ENCODE measurements at places on chromosomes 16 and 17.

- no peak for DNase-seq
Measured at GRCh38 chr17:78767806-78768205, 14.3 kb downstream of the CYTH1 start.

- DNase-seq: no peak
Measured at GRCh38 chr17:80645706-80646325, 101.2 kb downstream of the RPTOR start.

- no peak for DNase-seq
Measured at GRCh38 chr17:80187515-80187941, 17.7 kb downstream of the CARD14 start.

DNA sequence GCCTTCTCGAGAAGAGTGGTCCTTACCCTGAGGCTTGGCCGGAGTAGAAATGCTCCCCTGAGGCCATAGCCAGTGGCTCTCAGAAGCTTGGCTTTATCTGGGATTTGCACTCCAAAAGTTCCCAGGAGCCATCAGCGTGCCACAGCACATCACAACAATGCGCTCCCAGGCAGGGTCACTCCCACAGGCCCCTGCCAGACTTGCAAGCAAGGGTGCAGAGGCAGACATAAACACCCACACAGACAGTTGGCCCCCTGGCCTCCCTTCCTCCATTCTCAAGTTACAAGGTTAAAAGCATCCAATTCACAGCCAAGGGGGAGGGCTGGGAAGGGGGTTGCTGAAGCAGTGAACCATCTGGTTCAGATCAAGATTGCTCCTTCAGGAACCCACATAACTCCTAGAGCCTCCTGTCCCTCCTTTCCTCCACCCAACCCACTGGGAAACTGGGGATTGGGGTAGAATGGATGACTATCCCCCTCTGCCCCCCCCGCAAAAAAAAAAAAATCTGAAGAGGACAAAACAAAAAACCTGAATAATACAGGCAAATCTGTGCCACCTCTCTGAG, 1.8 kb downstream of the ST3GAL2 start:
- no peak for DNase-seq

- DNase-seq: no peak
Measured at GRCh38 chr16:15966836-15967546, 17.6 kb downstream of the ABCC1 start.

DNA sequence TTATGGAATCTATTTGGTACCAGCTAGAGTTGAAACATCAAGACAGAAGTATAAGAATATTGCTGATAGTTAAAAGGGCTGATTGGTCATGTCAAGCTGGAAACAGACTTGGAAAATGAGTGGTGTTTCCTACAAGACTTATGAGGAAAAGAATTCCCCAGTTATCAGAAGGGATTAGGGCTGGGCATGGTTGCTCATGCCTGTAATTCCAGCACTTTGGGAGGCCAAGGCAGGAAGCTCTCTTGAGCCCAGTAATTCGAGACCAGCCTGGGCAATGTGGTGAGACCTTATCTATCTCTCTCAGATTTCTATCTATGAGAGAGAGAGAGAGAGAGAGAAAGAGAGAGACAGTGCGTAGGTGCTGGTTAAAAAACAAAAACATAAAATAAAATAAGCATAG, 139.5 kb upstream of the PMFBP1 start:
- DNase-seq: no peak

- DNase-seq: no peak
Measured at GRCh38 chr16:24741862-24742261, 12.4 kb downstream of the TNRC6A start.

- DNase-seq: no peak
Measured at GRCh38 chr17:1123921-1124715, 55.7 kb downstream of the ABR start.

- no peak for DNase-seq
Measured at GRCh38 chr16:17365211-17365541, 105.6 kb downstream of the XYLT1 start.

GRCh38 chr16:79484237-79484636, 116.3 kb downstream of the MAF start:
- DNase-seq: no peak

- no peak for DNase-seq
Measured at GRCh38 chr17:28499364-28499664, 6.8 kb upstream of the FOXN1 start.

- no peak for DNase-seq
Measured at GRCh38 chr17:72724267-72724666, 368.2 kb downstream of the SLC39A11 start.

- peak; percentile 23 for DNase-seq
Measured at GRCh38 chr17:82097184-82097918, 685 bp downstream of the FASN start.

DNA sequence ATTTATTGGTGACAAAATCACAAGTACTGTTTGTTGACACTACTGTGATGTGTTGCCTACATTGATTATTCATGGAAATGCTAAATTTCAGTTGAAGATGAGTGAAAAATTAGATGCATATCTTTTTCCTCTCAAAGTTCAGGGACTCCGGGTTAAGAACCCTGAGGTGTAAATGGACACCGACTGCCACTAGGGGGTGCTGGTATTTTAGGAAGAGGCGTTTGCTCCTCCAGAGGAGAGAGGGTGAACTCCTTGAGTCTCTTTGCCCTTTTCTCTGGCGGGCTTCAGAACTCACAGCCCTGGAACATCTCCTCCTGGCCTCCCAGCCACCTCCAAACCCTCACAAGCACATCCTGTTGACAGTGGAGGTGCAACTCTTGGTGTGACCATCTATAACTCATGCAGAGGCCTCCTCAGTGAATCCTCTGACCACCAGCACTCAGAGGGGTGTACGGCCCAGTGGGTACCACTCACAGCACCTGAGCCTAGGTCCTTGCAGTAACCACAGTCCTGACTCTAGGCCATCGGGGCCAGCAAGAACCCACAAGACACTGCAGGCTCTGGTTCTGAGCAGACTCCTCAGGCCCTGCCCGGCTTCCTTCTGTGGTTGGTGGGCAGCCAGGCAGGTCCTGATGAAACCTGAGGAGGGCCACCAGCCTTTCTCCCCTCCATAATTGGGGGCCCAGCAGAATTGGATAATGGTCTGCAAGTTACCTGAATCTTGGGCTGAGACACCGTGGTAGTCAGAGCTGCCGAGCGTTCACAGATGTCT, 26.2 kb upstream of the PIK3R5 start:
- no peak for DNase-seq

GRCh38 chr17:11039342-11039741, 201.5 kb upstream of the PIRT start:
- no peak for DNase-seq

DNA sequence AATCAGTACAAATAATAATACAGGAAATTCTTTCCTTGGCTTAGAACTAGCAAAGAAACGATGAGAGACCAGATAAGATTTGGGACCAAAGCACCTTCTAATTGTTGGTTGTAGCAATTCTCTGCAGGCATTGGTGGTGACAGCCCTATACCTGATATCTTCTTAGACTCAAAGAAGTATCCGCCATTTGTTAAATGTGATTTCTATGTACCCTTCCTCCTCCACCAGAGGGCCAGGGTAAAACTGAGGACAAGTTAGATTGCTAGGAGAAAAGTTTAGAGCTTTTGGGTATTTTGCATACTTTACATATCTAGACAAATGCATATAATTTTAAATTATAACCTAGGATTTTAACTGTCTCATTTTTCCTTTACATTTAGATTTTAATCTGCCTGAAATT, 304.3 kb downstream of the HS3ST4 start:
- DNase-seq: no peak

GRCh38 chr17:50861822-50862528, 4.2 kb downstream of the TOB1 start:
- DNase-seq: no peak

DNA sequence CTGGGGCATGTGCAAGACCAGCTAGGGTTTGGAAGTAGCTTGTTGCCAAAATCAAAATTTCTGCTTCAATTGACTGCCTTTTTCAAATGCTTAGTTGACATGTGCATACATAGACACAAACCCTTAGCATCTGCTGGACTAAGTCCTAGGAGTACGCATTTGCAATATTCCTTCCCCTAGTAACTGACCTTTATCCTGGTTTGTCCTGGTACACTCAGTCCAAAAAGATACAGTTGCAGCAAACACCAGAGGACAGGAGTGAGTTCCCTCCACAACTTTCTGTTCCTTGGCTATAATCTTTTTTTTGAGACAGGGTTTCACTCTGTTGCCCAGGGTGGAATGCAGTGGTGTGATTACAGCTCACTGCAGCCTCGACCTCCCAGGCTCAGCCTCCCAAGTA, 290.2 kb upstream of the ERCC4 start:
- no peak for DNase-seq

DNA sequence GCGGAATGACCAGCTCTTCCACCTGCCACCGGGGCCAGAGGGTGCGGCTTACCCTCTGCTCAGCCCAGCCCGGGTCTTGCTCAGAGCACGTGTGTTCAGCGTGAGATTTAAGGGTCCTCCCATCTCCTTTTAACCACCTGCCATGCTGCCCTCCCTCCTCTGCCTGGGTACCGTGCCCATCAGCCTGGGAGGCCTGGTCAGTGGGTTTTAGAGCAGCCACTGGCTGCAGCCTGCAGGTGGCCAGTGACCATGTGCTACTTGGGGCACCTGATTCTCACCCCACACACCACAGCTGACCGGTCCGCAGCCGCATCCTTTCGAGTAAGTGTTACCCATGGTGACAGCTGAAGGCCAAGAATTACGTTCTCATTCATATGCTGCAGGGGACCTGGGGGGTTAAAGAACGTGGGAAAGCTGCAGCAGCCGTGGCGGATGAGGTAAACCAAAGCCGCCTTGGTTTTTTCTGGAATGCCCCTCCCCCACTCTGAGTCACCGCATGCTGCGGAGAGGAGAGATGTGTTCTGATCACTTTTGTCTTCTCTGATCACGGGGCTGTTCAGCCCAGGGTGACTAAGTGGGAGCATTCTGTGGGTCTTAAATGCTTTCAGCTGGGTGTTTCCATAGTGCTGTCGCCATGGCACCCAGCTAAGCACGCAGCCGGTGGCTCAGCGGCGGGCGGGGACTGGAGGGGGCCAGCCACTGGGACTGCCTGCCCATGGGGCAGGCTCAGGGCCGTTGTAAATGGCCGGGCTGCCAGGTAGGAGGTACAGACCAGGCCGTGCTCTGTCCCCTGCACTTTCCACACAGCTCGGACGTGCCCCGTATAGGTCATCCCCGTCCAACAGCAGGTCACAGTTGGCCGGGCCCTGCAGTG, 59.8 kb downstream of the BAIAP2 start:
- peak; percentile 92 for DNase-seq

GRCh38 chr17:32161506-32162365, 19.4 kb downstream of the RHOT1 start:
- no peak for DNase-seq

GRCh38 chr17:40953881-40954280, 12.9 kb downstream of the KRT39 start:
- no peak for DNase-seq

- no peak for DNase-seq
Measured at GRCh38 chr16:30179195-30179594, 4.2 kb upstream of the CORO1A start.

DNA sequence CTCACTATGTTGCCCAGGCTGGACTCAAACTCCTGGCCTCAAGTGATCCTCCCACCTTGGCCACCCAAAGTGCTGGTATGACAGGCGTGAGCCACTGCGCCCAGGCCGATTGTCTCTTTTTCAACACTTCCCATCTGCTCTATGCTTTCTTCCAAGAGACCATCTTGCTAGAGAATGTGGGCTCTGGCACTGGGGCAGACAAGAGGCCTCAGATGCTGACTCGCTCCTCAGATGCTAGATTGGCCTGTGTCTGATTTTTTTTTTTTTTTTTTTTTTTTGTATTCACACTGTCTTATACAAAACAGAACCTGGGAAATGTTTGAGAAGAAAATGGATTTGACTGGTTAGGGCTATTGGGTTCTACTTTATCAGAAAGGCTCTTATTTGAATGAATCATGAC, 58.2 kb downstream of the CYB5D2 start:
- no peak for DNase-seq

DNA sequence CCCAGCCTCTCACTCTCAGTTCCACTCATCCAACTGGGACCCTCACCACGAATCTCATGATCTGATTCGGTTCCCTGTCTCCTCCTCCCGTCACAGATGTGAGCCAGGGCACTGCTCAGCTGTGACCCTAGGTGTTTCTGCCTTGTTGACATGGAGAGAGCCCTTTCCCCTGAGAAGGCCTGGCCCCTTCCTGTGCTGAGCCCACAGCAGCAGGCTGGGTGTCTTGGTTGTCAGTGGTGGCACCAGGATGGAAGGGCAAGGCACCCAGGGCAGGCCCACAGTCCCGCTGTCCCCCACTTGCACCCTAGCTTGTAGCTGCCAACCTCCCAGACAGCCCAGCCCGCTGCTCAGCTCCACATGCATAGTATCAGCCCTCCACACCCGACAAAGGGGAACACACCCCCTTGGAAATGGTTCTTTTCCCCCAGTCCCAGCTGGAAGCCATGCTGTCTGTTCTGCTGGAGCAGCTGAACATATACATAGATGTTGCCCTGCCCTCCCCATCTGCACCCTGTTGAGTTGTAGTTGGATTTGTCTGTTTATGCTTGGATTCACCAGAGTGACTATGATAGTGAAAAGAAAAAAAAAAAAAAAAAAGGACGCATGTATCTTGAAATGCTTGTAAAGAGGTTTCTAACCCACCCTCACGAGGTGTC, 26.6 kb downstream of the STH start:
- no peak for DNase-seq

DNA sequence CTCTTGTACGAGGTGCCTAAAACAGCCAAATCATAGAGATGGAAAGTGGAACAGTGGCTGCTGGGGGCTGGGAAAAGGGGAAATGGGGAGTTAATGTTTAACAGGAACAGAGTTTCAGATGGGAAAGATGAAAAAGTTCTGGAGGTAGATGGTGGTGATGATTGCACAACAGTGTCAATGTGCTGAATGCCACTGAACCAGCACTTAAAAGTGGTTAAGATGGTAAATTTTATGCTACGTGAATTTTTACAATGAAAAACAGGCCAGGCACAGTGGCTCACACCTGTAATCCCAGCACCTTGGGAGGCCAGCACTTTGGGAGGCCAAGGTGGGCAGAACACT, 130.4 kb downstream of the C16orf78 start:
- no peak for DNase-seq

DNA sequence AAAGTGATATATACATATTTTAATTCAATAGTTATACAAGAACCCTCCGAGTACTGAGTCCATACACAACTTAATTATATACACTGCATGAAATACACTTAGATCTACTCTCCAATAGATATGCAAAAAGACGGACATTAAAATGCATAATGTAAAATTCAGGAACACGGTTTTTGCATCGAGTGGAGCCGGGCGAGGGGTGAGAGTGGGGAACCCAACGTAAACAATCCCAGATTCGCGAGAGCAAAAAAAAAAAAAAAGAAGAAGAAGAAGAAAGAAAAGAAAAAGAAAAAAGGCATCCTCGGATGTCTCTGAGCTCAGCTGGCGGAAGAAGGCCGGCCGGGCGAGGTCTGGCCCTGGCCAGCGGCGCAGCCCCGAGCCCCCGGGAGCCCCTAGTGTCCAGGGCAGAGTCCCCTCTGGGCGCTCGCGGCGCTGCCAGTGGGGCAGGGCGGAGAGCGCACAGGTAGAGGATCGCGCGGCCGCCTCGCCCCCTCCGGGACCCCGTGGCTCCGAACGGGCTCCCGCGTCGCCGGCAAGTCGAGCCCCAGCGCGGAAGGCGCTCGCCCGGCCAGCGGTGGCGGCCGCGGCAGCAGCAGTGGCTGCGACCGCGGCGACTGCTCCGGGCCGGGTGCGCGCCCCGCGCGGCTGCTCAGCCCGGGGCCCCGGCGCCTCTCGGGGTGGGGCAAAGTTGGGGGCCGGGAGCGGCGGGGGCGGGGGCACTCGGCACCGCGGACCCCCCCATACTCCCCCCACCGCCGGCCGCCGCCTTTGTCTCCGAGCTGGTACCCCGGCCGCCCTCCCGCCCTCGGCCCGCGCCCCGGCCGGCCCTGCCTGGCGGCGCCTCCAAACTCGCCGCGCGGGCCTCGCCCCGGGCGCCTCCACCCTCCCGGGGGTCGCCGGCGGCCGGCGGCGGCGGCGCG, 9.6 kb upstream of the ZFHX3 start:
- DNase-seq: no peak

Measured in stimulated activated CD8-positive, alpha-beta memory T cell treated with anti-CD3 and anti-CD28 coated beads, Interleukin-12 subunit alpha, Interleukin-12 subunit beta, amount 100 ng/mL, for 4 hours (primary cell).